ENCODE measurements at places on chromosomes 1 and 21.
A peak's percentile ranks its signal among the peaks of the same experiment; 100 is the strongest.

DNA sequence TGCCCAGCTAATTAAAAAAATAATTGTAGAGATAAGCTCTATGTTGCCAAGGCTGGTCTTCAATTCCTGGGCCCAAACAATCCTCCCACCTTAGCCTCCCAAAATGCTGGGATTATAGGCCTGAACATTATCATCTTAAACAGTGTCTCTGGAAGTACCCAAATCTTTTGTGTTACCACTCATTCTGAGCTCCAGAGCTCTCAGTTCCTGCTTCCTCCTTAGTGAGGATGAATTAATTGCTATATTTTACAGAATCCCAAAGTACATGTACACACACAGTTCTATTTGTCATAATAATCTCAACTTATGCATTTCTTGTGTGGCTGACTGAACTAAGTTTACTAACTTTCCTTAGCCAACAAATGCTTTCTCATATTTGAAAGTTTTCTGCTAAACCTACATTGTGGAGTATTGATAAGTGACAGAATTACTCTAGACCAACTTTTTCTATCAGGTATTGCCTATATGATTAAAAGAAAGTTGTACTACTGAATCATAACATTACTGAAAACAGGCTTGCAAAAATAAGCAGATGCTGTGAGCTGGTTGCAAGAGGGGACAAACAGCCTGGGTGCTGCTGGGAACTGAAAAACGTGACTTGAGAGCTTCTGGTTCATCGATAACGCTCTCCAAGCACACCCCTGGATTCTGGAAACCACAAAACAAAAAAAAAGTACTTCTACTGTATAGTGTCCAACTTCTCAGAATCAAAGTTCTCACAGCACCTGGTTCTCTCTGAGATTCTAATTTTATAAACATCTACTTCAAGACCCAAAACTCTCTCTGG is 15.3 kb downstream of the VAV3 start:
- DNase-seq, result no peak

DNA sequence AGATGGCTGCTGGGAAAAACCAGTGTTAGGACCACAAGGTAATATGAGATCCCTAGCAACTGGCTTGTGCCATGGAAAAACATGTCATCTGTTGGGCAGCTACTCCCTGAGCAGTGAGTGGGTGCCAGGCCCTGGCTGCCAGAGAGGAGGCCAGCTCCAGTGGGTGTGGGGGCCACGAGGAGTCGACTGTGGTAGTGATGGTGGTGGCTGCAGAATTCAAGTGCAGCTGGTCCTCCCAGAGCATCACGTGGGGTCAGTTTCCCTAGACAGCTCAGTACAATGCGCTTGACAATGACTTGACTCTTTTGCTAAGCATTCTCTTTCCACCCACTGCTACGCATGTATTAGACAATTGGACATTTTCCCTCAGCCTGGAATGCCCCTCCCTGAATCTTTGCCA is 14.5 kb upstream of the CDC42 start:
- no peak for DNase-seq

DNA sequence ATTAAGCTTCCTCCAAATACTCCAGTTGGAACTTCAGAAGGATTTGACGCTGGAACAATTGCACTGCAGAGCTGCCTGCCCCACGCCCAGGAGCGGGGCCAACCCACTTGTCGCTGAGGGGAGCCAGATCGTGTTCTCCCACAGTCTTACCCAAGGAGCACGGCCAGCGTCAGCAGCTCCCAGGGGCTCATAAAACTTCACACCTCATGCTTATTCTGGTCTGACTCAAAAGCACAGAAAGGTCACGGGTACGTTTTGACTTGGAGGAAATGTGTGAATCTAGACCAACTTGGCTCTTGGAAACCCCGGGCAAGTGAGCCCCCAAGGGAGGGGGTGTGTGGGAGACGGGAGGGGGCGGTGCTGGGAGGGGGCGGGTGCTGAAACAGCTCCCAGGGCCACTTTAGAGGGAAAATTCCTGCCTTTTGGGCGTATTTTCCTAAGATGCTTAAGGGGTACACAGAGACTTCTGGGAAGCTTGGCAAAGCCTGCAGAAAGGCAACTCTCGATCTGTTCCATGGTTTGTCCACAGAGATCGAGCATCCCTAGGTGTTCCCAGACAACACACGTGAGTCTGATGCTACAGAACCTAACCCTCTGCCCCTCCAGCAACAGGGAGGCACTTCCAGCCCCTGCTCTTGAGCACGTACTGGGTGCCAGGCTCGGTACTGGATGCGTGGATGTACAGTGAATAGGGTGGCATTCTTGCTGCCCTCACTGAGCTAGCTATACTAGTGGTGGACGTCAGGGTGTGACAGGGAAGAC is 98.9 kb downstream of the DHRS3 start:
- peak; percentile 27 for DNase-seq

DNA sequence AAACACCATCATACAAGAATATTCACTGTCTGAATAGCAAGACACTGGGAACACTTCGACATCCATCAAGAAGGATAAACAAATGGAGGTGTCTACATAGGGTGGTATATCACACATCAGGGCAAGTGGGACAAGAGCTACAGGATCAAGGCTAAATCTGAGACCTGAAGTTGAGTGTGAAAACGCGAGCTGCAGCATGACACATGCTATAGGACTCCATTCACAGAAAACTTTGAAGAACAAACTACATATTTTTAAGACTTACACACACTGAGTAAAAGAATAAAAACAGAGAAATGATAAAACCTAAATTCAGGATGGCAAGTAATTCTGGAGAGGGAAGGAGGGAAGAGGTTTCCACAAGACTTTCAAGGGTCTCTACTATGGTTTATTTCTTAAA is 2.1 kb downstream of the TTC39A start:
- DNase-seq, result no peak

- DNase-seq, result no peak
Observed at GRCh38 chr1:216478238-216478637, 55.0 kb upstream of the USH2A start.

DNA sequence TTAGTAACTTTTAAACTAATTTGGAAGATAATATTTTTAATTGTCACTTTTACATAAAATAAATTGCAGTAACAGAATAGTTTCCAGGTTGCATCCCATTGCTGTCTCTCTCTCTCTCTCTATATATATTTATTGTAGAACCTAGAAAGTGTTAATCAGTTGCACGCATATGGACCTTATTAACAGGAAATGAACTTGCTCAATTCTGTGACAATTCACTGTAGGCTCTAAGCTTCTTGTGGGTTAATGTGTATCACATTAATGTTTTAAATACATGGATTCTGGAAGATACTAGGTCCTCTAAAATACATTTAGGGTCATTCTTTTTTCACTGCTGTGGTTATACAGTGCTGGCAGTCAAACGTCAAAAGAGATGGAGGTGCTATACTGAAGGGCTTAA is 33.1 kb downstream of the LRRC71 start:
- DNase-seq, result no peak

GRCh38 chr1:178528953-178529335 is 16.0 kb downstream of the TEX35 start:
- no peak for DNase-seq

DNA sequence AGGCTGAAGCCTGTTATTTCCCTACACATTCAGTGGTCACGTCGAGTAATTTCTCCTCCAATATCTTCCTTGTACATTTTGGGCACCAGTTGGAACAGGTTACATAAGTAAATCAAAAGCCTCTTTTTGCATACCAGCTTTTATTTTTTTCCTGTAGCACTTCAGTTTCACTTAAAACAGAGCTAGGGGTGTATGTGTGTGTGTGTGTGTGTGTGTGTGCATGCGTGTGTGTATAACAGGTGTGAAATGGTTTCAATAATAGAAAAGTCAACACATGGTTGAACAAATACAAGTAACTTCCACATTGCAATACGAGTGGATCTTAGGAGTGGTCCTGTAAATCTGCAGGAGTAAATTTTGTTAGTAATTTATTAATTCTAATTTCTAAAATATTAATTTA is 3.0 kb upstream of the MAN1A2 start:
- no peak for DNase-seq

GRCh38 chr1:236425031-236425663 is 31.1 kb downstream of the EDARADD start:
- no peak for DNase-seq

DNA sequence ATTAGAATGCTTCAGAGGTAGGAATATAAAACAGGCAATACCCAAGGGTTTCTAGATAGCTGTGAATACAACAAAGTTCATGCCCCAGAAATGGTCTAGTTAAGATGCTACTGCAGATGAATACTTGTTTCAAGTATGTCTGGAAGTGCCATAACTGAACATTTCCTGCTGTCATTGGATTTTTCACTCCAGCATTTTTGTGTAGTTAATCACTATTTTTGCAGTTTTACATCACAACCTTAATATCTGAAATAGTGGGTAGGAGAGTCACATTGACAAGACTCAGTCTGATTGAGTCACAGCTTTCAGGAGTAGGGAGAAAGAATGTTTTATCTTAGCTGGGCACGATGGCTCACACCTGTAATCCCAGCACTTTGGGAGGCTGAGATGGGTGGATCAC is 126.4 kb upstream of the C1orf21 start:
- no peak for DNase-seq

DNA sequence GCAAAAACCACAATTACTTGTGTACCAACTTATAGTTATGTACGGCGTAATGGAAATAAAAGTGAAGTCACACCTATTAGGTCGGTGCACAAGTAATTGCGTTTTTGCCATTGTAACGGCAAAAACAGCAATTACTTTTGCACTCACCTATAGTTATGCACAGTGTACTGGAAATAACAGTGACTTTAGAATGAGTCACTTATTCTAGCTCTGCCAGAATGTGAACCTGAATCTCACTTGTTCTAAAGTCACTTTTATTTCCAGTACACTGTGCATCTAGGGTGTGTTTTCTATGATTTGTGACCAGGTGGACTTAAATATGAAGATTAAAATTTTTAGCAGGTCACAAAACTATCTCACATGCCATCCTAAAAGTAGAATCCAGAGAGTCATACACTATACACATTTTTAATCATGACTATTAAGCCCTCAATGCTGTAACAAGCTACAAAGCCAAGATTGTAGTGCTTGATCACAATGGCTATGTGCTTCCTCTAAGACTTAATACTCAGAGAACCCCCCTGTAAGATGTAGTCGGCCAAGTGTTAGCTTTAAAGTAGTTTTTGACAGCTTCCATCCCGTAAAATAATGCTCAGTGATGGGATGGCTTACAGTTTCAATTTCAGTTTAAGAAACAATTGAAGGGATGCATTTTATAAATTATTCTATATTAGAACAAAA is 218.8 kb downstream of the NEGR1 start:
- no peak for DNase-seq
